ENCODE measurements at places on chromosomes 7 and 10.

DNA sequence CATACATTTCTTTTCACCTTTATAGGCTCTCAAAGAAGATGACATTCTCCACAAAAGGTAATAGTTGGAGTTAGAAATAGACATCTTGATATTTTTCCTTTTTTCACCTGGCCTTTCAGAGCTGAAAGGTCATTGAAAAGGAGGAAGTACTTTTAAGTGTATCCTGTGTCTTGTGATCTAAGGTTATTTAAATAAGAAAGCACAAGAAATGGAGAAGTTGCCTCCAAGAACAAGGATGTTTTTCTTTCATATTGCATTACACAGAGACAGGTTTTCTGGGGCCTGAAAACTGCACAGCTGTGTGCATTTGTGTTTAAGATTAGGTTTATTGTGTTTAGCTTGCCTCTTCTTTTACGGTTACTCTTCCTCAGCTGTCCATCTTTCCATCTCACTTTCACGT, 103.4 kb upstream of the SEMA3D start:
- DNase-seq: no peak

- no peak for DNase-seq
Measured at GRCh38 chr10:96505150-96506136, 8.3 kb downstream of the TLL2 start.

DNA sequence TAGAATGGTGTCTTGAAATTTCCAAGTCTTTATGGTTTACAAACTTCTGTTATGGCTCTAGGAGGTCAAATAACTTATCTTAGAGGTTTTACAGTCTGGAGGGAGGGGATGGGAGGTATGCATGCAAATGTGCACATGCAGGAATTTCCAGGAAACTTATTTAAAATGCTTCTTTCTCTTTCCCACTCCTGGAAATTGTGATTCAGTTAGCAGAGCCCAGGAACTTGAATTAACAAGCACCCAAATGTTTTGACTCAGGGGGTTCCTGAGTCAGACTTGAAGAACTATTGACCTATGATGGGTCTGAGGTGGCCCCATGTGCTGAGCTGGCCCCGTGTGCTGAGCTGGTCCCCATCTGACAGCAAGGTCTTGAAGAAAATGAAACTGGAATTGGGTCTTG, 669.4 kb downstream of the INHBA start:
- DNase-seq: no peak

- no peak for DNase-seq
Measured at GRCh38 chr7:17234398-17235031, 63.9 kb upstream of the AHR start.

- DNase-seq: no peak
Measured at GRCh38 chr7:44385434-44386138, 60.2 kb upstream of the CAMK2B start.

DNA sequence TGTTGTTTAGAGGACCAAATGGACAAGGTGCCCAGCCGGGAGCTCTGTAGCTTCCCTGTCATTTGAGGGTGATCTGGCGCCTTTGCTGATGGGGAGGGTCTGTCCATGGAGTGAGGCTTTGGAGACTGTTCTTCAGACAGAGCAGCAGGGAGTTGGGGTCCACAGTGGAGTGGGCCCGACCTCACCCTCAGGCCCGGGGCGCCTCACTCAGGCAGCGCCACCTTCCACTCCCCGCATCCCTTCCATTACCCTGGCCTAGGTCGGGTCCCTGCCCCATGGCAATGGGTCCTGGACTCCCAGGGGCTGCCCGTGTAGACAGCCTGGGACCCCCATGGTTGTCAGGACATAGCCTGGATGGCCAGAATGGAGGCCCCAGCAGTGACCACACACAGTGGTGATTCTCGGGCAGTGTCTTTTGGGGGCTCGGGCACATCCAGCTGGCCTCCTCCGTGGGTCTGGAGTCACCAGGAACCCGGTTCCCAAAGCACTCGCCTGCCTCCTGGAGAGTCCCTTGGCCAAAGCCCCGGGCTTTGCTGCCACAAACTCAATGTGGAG, 38.5 kb downstream of the TCERG1L start:
- no peak for DNase-seq

DNA sequence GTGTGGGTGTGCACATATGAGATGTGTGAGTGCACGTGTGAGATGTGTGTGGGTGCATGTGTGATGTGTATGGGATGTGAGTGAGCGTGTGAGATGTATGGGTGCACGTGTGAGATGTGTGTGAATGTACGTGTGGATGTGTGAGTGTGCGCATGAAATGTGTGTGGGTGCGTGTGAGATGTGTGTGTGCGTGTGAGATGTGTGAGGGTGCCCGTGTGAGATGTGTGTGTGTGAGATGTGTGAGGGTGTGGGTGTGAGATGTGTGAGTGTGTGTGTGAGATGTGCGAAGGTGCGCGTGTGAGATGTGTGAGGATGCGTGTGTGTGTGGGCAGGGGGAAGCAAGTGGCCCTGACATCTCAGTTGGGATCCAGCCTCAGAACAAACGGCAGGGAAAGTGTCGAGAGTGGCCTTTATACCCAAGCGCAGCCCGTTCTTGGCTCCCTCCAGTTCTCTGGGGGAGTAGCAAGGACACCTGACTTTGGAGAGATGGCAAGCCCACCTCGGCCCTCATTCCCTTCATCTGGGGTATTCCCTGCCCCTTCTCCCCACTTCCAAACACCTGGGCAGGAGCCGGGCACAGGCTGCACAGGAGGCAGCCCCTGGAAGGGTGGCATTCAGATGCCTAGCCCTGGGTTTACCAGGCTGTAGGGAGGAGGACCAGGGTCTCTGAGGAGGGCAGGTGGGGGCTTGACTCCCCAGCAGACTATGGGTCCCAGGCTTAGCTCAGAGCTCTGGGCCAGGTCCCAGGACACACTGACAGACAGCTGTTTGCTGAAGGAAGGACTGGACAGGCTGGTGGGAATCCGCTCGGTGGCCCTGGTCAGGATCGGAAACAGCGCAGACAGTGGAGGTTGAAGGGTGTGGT, 31.6 kb downstream of the PPIF start:
- no peak for DNase-seq

Data from cortex of kidney (tissue), 1 donor.